ENCODE measurements at places on chromosomes 4 and X.
A peak's percentile ranks its signal among the peaks of the same experiment; 100 is the strongest.

DNA sequence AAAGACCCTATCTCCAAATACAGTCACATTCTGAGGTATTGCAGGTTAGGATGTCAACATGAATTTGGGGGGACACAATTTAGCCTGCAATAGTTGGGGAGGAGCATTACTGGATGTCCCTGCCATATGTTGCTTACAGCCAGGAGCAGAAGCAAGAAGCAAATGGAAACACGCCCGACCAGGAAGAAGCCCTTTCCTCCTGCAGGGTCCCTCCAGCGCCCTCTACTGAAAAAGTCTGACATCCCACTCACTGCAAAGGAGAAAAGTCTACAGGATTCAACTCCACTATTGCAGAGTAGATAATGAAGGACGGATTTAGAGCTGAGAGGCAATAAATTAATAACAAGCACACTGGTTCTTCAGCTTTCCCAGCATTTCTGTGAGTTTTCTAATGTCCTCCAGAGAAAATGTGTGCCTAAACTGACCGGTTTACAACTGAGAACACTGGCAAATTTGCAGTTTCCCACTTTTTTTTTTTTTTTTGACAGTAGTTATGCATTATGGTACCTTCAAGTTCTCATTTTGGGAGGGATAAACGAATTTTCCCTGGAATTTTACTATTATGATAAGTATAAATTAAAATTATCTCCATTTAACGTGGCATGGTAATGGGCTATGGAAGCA lies 31.7 kb downstream of the COQ2 start:
- DNase-seq, result peak; percentile 31

GRCh38 chrX:70480660-70481018 lies 36.0 kb downstream of the DLG3 start:
- DNase-seq, result no peak

DNA sequence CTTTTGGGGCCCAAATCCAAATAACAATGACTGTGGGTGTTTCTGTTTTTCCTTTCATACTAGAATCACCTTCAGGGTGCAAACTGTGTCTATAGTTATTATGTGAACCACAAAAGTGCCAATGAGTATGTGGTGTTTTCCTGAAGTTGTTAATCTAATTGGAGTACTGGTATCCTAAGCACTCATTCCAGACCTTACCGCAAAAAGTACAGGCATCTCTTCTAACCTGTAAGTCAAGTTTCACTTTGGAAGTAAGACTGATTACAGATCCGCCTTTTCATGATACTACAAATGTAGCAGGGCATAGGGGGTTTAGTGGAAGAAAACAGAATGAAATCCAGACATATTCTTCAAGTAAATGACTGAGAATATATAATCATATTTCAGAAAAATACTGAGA lies 16.1 kb downstream of the COQ2 start:
- DNase-seq, result no peak

- no peak for DNase-seq
These were observed 1.0 kb downstream of the SHISA3 start for GRCh38 chr4:42398171-42398870.

- DNase-seq, result no peak
These were observed 329.4 kb upstream of the PCDH18 start for GRCh38 chr4:137861682-137862081.

DNA sequence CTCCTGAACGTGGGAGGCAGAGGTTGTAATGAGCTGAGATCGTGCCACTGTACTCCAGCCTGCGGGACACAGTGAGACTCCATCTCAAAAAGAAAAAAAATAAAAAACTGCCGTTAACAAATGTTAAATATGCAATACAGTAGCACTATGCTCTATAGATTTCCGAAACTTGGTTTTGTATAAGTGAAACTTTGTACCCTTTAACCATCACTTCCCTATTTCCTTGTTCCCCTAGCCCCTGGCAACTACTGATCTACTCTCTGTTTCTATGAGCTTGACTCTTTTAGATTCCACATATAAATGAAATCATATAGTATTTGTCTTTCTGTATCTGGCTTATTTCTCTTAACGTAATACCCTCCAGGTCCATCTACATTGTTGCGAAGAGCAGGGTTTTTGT lies 74.1 kb downstream of the TAB3 start:
- DNase-seq, result no peak

- DNase-seq, result no peak
These were observed 3.8 kb downstream of the HPGDS start for GRCh38 chr4:94338681-94339351.

GRCh38 chrX:16445166-16445752 lies 204.7 kb upstream of the S100G start:
- DNase-seq, result peak; percentile 1

- no peak for DNase-seq
These were observed 133.3 kb downstream of the DCK start for GRCh38 chr4:71126719-71127118.

GRCh38 chr4:16686195-16686594 lies 212.2 kb downstream of the LDB2 start:
- no peak for DNase-seq

GRCh38 chrX:110992611-110993010 lies 103.4 kb upstream of the PAK3 start:
- DNase-seq, result no peak

GRCh38 chr4:168651374-168651773 lies 154.5 kb downstream of the PALLD start:
- no peak for DNase-seq

DNA sequence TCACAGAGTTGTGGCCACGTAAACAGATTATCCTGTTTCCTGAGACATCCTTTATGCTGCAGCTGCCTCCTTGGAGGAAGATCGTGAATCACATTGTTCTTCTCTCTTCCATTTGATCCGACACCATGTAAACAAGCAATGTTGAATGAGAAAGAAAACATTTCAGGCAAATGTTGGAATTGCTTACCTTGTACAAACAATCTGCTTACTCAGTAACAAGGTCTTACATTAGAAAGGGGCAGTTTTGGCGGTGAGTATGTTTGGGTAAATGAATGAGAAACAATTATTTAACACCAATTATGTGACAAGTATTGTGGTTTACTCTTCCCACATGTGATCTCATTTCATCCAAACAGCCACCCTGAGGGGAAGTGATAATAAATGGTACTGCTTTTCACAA lies 637.8 kb downstream of the RAB28 start:
- DNase-seq, result no peak

DNA sequence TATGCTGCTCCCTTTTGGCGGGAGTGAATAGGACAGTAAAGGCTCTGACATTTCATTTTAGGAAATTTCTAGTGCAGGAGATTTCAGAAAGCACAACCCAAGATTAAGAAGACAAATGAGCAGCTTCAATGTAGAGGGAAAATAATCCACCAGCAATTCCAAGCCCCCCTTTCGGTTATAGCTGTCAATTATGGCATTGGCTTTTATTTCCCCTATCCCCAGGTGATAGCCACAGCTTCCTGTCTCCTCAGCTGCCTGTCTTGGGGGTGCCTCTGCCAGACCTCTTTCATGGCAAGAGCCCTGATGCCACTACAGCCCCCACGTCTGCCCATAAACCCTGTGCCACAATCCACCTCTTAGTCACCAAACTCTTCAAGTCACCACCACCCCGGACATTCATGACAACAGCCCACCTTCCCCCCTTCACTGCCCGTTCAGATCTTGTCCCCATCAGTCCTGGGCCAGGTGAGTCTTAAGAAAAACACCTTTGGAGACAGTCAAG lies 48.4 kb upstream of the CLNK start:
- no peak for DNase-seq

- DNase-seq, result no peak
These were observed 81.1 kb downstream of the VMA21 start for GRCh38 chrX:151478058-151478457.

DNA sequence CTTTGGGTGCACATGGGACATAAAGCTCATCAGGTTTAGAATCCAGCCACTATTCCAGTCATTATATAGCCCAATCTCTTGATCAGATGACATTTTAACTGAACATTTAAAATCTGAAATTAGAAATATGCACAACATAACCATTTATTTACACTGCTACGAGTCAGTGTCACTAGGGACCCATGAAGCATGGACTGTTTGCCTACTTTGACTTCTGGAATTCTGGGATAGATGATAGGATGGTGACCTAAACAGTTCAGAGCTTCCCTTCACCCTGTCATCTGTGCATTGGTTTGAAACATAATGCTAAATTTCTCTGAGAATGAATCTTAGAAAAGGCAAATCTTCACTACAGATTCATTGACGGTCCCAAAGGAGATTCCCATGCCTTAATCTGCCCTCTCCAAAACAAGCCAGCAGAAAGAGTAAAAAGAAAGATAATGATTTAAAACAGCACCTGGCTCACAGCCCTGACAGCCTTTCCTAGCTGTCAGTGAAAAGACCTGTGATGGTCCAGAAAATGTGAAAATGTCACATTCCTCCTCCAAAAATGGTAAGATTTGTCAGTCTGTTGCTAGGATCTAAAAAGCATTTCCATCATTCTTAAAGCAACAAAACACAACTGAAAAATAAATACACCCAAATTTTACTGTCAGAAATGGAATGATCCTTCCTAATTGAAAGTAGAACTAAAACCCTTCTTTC lies 18.9 kb upstream of the HERC3 start:
- no peak for DNase-seq

DNA sequence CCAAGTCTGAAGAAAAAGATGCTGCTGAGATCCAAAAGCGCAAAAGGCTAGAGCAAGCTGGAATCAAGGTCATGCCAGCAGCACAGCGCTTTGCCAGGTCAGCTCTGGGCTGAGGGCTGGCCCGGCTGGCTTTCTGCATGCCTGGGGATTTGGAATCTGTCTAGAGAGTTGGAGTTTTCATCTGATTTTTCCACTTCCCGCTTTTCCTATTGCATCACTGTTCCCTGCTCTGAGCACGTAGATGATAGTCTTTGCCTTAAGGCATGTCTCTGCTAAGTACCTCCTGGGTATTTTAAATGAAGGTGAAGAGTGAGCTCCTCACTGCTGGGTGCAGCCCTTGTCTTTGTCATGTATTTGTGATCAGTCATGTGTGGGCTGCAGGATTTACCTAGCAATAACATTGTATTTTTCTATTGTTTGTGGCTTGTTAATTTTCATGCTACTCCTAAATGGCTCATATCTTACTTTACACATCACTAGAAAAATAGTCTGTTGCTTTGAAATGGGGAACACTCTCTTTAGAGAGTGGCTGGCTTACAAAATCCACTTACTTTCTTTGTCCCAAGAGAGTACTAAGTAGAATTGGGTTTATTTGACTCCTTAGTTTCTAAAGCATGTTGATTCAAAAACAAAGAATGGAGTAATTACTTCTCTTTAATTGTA lies 82.8 kb downstream of the LIMCH1 start:
- DNase-seq, result no peak

DNA sequence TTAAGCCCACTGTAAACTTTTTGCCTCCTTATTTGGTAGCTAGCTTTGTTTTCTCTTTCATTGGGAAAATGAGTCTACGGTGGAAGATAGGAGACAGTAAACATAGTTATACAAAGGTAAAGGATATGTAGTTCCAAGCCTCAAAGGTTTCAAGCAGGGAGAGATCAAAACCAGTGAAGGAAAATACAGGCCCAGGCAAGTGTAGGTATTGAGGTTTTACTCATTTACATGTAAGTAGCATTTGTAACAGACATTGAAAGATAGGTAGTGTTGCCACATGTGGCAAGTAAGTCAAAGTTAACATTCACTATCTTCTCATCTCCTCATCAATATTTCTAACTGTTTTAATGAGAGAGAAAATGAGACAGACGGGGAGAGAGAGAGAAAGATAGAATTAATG lies 136.5 kb downstream of the RTL3 start:
- DNase-seq, result no peak

- DNase-seq, result no peak
These were observed 102.9 kb downstream of the GRXCR1 start for GRCh38 chr4:42995343-42995944.

DNA sequence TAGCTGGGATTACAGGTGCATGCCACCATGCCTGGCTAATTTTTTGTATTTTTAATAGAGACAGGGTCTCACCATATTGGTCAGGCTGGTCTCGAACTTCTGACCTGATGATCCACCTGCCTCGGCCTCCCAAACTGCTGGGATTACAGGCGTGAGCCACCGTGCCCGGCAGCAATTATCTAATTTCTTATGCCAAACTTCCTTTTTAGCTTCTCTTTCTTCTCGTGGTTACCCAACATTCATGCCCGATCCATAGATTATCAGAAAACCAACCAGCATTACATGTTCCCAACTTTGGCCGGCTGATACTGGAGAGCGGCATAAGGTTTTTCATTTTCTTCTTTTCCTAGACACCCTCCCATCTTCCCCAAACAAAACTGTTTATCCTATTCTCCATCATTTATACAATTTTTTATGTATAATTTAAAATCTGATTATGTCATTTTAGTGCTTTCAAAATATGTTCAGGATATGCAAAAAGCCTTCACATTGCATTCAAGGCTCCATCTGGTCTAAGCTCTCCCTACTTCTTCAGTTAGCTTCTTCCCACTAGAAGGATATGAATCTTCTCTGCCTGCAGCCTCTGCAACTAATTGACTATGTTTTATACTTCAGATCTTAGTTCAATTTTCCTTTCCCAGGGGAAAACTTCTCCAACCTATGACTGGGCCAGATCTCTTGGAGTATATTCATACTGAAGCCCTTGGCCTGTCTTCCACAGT lies 8.7 kb downstream of the SLC7A11 start:
- DNase-seq, result no peak

- no peak for DNase-seq
These were observed 578.3 kb upstream of the FAT1 start for GRCh38 chr4:187301923-187302322.

DNA sequence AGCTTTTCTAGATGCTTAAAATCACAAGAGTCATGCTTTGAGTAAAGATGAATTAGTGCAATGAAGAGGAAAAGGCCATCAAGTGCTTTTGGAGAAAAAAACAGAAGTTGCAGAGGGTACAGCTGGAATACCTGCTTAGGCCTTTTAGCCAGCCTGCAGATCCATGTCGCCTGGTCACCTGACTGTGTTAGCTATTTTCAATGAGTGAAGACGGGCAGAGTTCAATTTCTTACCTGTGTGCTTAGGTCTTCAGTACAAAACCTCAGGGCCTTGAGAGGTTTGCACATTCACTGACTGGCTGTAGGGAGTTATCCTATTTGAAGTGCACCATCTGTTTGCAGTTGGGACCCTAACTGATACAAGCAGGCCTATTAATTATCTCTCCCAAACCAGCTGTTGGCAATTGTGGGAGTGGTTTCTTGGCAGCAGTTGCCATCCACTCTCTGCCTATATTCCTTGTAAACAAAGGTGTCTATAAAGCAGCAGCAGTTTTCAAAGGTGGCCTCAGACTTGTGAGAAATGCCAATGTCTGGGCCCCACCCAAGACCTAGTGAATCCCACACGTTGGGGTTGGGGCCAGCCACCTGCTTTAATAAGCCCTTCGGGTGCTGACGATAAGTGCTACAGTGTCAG lies 16.3 kb upstream of the FAT1 start:
- DNase-seq, result no peak
